ENCODE measurements at places on chromosomes 5 and 9.

- no peak for DNase-seq
Measured at GRCh38 chr5:167973126-167973525, 318.3 kb upstream of the WWC1 start.

DNA sequence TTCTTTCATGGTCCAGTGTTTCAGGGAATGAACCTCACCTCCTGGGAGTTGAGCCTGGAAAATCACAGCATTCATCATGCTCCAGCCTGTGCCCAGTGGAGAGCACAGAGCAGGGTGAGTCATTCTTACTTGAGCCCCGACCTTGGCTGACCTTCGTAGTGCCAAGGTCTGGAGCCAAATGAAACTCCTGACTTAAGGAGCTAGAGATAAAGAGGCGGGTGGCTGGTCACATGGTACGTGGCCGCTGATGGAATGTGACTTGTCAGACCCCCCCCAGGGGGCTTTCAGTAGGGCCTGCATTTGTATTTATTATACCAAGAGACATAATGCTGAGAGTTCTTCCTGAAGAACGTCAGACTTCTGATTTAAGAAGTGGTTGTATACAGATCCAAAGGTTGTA lies 15.0 kb upstream of the PIP5K1B start:
- no peak for DNase-seq

- no peak for DNase-seq
Measured at GRCh38 chr9:133553973-133554713, 19.6 kb downstream of the ADAMTSL2 start.

DNA sequence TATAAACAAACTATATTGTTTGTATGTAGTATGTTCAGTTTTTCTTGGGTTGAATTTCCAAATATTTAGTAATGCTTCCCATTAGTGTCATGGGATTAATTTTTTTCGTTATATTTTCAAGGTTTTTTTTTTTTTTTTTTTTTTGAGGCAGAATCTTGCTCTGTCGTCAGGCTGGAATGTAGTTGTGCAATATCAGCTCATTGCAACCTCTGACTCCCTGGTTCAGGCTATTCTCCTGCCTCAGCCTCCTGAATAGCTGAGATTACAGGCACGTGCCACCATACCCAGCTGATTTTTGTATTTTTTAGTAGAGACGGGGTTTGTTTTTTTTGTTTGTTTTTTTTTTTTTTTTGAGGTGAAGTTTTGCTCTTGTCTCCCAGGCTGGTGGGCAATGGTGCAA lies 10.6 kb downstream of the DDX46 start:
- no peak for DNase-seq

GRCh38 chr9:91047993-91048607 lies 246.5 kb downstream of the SYK start:
- peak; percentile 18 for DNase-seq

- DNase-seq, result no peak
Measured at GRCh38 chr9:68760674-68761333, 55.8 kb downstream of the PIP5K1B start.

DNA sequence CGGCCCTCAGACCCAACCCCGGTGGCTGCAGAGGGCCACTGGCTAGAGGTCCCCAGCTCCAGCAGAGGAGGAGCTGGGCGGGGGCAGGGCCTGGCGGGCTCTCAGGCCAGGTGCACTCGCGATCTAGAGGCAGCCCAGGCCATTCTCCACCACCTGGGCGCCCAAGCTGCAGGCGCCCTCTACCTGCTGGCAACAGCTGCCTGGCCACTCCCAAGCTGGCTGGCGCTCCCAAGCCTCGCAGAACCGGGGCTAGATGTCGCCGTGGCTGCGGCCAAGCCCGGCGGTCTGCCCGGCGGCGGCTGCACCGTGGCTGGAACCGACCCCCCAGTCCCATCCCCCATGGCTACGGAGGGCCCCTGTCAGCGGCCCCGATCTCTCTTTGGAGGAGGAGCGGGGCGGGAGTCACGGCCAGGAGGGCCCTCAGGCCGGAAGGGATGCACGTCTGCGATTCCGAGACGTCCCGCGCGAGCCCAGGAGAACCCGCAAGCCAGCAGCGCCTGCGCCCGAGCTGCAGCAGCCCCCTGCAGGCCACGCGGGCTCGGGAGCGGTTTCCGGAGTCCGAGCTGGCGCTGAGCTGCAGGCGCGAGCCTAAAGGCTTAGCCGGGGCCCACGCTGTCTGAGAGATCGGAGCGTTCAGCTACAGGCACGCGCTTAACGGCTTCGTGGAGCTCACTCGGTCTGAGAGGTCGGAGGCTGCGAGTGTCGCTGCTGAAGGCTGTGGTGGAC lies 44.3 kb upstream of the BICD2 start:
- DNase-seq, result peak; percentile 20

- no peak for DNase-seq
Measured at GRCh38 chr5:73603998-73604397, 22.0 kb upstream of the ARHGEF28 start.

GRCh38 chr5:21152611-21153010 lies 1164.6 kb upstream of the CDH18 start:
- no peak for DNase-seq

DNA sequence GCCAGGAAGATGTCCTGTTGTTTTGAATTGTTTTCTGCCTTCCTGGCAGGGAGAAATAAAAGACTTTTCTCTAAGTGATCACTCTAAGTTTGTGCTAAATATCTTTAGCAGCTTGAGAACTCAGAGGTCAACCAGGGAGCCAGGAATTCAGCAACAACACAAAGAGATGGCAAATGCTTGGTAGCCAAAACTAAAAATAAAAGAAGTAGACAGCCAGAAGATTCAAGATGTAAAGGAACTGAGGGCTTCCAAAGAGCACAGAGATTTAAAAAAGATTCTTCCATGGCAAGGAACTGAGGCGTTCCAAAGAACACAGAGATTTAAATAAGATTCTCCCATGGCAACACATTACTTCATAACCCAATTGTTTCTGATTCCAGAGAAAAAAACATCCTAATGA lies 9.6 kb downstream of the DNAH5 start:
- no peak for DNase-seq

DNA sequence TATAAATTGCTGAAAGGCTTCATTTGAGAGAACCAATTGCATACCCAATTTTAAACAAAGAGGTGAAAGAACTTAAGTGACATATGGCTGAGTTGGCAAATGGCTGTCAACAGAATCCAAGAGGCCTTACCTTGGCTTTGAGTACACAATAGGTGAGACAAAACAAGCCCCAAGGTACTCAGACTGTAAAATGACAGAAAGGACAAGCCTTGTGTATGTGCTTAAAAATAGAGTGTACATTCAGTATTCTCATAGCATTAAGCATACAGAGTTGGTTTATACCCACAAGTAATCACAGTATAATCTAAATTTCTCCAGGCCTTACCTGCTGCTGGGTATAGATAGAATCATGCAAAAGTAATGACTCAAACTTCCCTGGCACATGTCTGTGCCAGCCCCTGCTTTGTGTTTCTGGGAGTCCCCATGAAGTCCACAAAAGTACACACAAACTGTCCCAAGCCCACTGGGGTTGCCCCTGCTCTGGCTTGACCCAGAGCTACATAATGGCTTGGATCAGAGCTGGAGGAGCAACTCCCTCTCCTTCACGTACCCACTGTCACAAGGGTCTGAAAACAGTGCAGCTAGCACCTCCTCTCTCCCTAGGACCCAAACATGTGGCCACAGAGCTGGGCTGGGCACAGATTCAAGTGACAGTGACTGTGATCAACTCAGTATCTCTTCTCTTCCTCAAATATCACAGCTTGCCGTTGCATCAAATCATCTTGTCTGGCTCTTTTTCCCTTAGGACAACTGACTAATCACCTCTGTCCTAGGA lies 250.8 kb downstream of the ENC1 start:
- DNase-seq, result no peak

DNA sequence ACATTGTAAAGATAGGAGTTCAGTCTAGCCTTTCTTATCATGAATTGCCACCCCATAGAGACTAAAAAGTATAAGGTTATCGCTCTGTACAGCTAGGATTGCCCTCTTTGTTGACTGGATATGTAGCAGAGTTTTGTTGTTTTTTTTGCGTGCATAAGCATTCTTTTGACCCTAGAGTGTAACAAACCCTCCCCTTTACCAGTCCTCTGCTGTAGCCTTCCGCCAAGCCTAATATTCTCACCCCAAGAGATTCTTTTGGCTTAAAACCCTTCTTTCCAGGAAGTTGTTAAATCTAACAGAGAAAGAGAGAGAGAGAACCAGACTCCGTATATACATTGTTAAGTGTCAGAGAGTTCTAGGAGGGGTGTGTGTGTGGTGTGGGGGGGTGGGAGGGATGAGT lies 113.9 kb downstream of the FGF1 start:
- DNase-seq, result no peak

- DNase-seq, result no peak
Measured at GRCh38 chr9:91295357-91295756, 66.4 kb downstream of the AUH start.

GRCh38 chr9:127844821-127845359 lies 9.6 kb downstream of the ENG start:
- DNase-seq, result no peak

- DNase-seq, result no peak
Measured at GRCh38 chr5:154321546-154321945, 124.3 kb upstream of the SAP30L start.

DNA sequence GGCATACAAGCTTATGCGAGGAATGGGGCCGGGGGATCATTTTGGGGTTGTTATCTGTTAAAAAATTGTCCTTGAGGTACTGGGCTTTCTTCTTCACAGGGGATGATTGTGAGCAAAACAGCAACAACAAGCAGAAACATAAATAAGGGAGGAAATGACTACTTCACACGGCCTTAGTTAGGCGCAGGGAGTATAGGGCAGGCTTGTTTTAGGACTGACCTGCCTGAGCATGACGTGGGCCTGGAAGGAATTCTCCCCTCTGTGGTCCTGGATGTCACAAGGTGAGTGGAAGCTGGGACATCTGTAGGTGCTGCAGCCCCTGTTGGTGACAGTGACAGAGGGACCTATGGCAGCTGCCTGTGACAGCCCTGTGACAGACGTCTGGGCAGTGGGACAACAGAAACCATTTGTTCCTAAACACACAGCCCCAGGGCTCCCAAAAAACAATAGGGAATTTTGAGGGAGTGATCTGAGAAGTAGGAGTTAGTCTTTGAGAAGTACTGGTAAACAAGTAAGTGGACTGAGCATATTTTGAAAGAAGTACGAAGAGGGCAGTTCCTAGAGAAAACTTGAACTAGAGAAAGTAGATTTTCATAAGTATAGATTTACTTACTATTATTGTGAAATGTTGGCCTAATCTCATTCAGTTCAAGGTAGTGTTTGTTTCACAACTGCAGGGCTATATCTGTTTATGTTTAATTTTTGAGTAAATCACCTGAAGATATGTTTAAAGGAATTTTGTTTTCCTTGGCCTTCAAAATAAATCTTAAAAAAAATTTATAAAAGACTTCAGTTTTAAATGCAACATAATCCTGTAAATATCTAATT lies 113.1 kb downstream of the KDM4C start:
- DNase-seq, result no peak

GRCh38 chr9:124126648-124127646 lies 115.4 kb downstream of the LHX2 start:
- DNase-seq, result peak; percentile 68

GRCh38 chr5:157267025-157267424 lies 1.1 kb downstream of the CYFIP2 start:
- no peak for DNase-seq

- no peak for DNase-seq
Measured at GRCh38 chr9:115591584-115591984, 473.6 kb upstream of the TNC start.

- peak; percentile 73 for DNase-seq
Measured at GRCh38 chr9:137067860-137068538, 2.4 kb downstream of the SAPCD2 start.

DNA sequence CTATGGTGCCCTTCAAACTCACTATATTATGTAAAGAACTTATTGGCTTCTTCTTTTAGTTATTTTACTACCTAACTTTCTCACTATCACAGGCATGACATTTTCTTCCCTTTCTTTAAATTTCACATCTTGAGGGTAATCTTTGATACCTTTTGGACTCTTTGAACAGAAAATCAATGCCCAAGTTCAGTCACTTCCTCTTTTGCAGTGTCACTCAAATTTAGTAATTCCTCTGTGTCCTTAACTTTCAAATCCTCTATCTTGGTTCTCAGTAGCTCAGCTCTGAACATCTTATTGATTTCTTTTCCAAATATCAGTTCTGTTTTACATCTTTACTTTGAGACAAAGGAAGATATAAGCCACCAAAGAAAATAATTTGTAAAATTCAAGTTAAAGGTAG lies 25.5 kb downstream of the CNTLN start:
- DNase-seq, result no peak

- DNase-seq, result no peak
Measured at GRCh38 chr5:159189310-159189709, 20.0 kb downstream of the RNF145 start.

GRCh38 chr9:7791394-7791793 lies 8.2 kb downstream of the DMAC1 start:
- DNase-seq, result no peak

DNA sequence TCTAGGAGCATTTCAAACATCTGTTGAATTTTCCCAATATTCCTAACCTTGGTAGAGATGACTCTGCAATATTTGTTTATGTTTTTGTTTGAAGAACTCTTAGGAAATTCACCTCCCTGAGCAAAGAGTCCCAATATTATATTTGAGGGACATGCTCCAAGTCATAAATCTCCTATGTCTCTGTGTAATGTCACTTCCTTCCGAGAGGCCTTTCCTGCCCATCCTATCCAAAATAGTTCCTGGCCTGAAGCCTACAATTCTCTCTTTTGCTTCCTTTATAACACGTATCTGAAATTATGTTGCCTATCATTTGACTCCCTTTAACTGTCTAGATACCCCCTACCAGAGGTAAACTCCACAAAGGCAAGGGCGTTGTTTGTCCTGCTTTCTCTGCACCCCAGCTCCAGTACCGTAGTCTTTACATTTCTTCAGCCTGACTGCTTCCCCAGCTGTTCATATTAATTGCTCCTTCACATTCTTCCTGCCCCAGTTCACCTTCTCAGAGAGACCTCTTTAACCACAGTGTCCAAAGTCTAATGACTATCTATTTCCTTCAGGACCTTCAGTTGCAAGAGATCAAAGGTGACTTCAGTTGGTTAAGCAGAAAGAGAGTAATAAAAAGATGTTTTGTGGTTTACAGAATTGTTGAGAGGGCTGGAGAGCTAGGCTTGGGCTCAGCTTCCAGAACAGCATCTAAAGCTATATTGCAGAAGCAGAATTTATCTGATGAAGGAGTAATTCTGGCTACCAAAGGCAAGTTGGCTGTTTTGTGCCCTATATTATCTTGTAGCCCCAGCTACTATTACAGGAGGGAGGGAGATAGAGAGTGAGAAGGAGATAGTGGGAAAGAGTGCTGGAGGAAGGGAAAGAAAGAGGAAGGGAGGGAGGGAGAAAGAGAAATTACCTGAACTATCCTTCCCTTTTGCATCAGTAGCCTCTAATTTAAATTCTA lies 109.3 kb upstream of the TMEM161B start:
- no peak for DNase-seq

- DNase-seq, result no peak
Measured at GRCh38 chr5:98635656-98636055, 137.8 kb upstream of the RGMB start.

Measured in activated T-helper 9 cell treated with anti-CD3 and anti-CD28 coated beads, Interleukin-2, amount 50 U/mL, for 16 hours (primary cell).